NCI-H1092 treated with DMSO at 0.1 percent for 48 hours (cell line): ENCODE measurements at places on chromosomes 7 and 10.

DNA sequence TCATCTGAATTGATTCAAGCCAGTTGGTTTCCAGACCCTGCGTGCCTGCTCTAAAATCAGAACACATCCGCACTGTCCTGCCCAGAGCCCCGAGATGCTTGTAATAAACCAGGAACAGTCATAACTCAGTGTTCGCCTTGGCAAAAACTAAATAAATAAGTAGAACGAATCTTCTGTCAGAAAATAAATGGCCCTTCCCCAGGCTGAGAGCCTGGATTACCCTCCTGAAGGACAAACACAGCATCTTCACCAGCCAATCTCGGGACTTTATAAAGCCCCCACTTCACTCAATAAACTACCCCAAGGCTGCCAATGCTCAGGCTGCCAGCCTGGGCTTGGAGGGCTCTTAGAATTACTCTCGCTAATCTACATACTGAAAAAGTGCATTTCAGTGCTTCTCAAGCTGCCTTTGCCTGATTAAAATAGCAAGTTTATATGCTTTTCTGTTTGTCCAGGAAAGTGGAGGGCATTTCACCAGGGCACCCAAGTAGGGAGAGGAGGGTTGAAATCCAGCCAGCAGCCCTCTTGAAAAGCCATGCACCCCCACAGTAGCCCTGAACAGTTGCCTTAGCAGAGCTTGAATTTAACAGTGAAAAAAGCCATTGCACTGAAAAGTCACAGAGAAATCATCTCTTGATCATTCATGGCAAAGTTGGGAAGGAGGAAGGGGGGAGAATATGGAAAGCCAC, 136.6 kb downstream of the CALN1 start:
- DNase-seq = no peak

GRCh38 chr7:112262036-112262435, 55.5 kb downstream of the ZNF277 start:
- no peak for DNase-seq

GRCh38 chr10:3889961-3890522, 105.0 kb upstream of the KLF6 start:
- DNase-seq = no peak

DNA sequence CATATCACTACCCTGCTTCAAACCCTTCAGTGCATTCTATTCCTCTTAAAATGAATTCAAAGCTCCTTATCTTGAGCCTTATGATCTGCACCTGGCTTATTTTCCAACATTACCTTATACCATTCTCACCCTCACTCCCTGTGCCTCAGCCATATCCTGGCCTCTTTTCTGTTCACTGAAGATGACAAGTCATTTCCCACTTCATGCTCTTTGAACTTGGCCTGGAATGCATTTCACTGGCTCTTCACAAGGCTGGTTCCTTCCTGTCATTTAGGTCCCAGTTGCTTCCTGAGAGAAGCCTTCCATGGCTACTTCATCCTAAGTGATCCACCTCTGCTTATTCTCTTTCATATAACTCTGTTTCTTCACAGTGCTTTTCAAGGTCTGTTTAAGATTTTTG, 3.2 kb upstream of the LIPF start:
- DNase-seq = no peak

DNA sequence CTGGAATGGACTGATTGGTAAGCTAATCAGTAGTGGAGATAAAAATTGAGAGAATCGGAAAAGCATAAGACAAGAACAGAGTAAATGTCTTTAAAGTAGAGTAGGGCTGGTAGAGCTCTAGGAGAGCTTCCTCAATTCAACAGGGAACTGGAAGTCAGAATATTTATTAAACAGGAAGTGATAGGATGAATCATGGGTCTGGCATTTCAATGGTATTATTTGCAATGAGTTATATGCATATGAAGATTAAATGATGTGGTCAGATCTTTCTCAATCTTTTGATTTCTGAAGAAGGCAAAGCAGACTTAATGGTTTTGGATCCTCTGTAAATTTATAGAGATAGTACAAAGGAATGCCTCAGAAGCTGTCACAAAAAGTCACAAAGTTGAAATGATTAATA, 349.0 kb downstream of the HPSE2 start:
- no peak for DNase-seq

DNA sequence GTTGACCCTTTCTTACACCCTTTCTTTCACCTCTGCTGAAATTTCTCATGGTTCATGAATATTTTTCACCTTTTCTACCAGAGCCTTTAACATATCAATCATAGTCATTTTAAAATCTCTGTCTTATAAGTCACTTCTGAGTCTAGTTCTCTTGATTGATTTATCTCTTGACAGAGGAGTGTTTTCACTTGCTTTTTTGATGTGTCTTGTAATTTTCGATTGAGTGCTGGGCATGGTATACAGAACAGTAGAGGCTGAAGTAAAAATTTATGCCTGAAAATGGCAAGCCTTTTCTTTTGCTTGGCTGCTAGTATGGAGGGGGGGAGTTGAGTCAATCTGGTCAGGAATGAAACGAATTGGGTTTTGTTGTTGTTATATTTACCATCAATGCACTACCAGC, 41.2 kb upstream of the NPTX2 start:
- no peak for DNase-seq

GRCh38 chr7:130970696-130971095, 236.7 kb upstream of the KLF14 start:
- DNase-seq = no peak

GRCh38 chr7:112159351-112159750, 46.8 kb downstream of the DOCK4 start:
- no peak for DNase-seq

GRCh38 chr7:123972831-123973230, 47.8 kb downstream of the SPAM1 start:
- DNase-seq = no peak

GRCh38 chr7:79337717-79338116, 115.8 kb downstream of the MAGI2 start:
- no peak for DNase-seq

GRCh38 chr10:99996671-99997648, 12.8 kb downstream of the DNMBP start:
- no peak for DNase-seq
